CD4-positive, alpha-beta T cell treated with Interleukin-21 for 1 hour (primary cell): ENCODE measurements at places on chromosomes 2 and 18.

DNA sequence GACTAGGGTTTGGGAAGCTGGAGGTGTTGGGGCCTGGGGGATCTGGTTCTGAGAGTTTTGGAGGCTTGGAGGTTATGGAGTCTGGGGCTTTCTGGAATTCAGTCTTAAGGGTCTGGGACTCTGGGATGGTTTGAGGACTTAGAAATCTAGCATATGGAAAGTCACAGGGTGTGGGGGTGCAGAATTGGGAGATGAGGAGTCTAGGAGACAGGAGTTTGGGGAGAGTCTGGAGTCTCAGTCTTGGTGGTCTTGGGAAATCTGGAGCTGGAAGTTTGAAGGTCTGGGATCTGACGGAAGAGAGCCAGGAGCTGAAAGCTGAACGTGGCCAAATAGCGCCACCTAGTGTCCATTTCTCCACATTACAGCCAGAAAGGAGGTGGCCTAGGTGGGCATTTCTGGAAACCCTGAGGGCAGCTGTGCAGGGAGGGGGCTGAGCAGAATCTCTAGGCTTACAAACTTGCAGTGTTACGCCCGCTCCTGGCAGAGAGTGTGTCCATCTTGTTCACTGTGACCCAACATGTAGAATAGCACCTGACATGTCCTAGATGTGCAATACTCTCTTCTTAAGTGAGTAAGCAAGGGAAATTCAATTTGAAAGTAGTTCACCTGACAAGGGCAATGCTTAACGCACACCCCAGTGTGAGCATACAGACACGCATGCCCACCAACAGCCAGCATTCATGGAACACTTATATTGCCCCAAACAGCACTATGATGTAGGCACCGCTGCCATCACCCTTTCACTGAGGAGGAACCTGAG is 204.8 kb downstream of the TFCP2L1 start:
- DNase-seq: peak; percentile 22

GRCh38 chr2:14567561-14567960 is 65.0 kb upstream of the LRATD1 start:
- DNase-seq: no peak

DNA sequence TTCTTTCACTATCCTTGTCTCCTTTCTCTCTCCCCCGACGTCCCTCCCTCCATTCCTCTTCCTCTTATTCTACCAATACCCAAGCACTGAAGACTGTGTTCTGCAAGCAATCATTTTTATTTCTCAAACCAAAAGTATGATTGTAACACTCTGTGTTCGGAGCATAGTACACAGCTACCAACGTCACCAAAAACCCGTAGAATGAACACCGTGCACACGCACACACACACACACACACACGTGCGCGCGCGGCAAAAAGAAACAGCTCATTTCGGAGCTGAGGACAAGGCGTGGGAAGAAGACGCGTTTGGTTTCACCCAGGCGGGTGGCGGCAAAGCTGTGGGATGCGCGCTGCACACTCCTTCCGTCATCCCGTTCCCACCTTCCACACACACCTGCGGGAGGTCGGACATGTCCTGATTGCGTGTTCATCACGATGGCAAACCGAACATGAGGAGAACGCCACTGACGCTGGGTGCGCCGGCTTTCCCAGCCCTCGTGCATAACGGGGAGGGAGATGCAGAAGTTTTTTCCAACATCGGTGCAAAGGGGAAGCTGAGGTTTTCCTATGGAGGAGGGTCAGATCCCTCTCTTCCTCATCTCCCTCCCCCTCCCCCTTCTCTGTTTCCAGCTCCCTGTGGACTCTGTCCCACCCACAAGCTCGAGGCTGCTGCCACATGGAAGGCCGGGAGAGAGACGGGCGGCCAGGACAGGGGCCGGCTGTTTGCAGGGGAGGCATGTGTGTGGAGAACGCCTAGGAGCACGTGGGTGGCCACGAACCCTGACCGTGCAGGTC is 20.4 kb downstream of the MBP start:
- no peak for DNase-seq

DNA sequence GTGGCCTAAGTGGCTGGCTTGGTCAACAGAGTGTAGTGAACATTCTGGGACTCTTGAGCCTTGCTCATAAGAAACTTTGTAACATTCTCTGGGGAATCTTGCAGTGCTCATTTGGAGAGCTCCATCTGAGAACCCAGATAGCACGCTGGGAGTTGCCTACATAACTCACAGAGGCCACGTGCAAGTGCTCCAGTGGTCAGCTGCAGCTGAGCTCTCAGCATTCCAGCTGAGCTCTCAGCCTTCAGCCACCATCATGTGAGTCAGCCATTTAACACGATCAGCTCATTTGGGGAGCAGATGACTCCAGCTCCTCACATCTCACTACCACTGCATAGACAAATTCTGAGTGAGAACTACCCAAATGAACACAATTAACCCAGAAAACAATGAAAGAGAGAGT is 25.5 kb upstream of the CTNNA2 start:
- DNase-seq: no peak

GRCh38 chr2:30756051-30756719 is 51.1 kb downstream of the CAPN13 start:
- no peak for DNase-seq
